Trophoblast cell (in vitro differentiated cells and primary cell): ENCODE measurements at places on chromosomes 5 and 9.

DNA sequence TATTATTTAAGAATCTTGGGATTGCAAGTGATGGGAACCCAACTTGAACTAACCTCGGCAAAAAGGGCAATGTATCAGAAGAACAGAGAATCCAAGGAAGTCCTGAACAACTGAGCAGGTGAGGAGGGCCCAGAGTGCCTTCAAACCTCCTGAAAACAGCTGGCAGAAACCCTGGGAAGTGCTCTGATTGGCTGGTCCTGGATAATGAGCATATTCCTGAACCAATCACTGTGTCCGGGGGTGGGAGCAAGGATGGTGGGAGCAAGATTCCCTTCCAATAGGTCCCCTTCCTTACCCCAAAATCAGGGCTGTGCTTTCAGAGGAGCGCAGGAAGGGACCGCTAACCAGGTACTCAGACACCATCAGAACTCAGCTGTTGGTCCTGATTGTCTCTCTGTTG is 31.9 kb upstream of the TBC1D2 start:
- DNase-seq, result no peak

GRCh38 chr5:28734396-28734795 is 1696.0 kb upstream of the CDH9 start:
- DNase-seq, result no peak

DNA sequence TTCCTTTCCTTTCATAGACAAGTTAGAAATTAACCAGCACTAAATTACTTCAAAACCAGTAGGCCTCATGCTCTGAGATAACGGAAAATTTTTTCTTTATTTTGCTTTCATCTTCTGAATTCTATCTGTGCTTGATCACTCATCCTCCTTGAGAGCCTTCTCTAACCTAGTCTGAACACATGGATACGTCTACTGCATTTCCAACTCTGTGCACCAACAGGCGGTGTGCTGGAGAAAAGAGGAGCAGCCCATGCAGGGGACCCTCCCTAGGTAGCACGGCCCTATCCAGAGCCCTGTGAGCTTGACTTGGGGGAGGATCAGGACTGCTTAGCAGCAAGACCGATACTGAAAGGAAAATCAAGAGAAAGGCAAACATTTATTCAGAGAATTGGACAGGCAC is 149.8 kb downstream of the AUH start:
- DNase-seq, result no peak

DNA sequence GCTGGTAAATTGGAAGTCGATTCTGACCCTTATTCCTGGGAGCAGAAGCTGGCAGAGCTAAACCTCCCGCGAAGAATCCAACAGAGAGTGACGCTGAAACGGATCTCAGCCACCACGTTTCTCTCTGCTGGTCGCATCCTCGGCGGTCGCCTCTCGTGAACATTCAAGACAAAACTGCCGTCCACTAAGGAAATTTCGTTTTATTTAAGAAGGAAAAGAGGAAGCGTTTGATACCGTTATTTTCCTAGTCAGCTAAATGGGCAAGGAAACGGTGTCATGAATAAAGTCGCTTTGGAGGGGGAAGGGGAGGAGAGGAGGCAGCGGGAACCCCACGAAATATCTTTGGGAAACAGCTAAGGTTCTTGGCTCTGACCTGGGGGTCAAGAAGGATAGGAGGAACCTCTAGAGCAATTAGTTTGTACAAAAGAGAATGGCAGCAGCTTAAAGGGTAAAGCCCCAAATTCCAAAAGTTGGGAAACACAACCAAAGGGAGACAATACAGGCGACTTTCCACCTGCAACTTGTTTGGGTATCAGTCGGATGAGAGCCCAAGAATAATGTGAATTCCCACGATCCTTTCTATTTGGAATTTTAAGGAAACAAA is 1.9 kb downstream of the FOXB2 start:
- DNase-seq, result no peak

DNA sequence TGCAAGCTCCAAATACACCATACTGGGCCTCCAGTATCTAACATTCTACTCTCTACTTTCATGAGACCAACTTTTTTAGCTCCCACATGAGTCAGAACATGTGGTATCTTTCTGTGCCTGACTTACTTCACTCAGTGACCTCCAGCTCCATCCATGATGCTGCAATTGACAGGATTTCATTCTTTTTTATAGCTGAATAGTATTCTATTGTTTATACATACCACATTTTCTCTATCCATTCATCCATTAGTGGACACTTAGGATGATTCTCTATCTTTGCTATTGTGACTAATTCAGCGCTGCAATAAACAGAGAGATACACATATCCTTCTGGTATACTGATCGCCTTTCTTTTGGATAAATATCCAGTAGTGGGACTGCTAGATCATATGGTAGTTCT is 68.5 kb downstream of the EPB41L4A start:
- no peak for DNase-seq

DNA sequence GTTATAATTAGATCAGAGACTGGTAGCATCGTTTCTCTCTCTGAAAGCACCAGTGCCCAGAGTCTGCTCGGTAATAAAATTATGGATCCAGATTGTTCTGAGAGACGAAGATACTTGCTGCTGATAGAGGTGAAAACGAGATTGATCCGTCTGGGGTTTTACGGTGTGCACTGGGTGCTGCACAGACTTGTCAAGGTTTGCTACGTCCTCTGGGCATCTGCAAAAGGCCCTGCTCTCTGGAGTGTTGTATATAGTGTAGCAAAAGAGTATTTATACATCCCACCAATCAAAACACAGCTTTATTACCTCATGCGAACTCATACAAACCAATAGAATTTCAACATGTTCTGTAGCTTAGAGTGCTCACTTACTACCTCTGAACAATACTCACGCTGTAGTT is 219.3 kb downstream of the PBX3 start:
- DNase-seq, result no peak

- DNase-seq, result no peak
Observed at GRCh38 chr9:94490465-94490864, 64.4 kb upstream of the PCAT7 start.

DNA sequence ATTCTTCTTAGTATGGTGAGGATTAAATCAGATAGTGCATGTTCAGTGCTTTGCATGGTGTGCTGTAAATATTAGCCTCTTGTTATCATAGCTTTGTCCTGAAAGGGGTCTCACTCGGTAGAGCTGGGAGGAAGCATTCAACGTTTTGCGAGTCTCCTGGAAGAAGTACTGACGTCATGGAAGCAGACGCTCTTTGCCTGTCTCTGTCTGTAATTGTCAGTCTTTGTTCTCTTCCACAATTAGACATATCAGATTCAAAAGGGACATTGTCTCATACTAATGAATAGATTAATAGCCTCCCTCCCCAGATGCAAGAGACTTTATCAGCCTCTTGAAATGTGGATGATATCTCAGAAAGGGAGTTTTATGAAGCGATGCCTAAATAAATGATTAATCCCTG is 91.8 kb upstream of the CXCL14 start:
- DNase-seq, result no peak

DNA sequence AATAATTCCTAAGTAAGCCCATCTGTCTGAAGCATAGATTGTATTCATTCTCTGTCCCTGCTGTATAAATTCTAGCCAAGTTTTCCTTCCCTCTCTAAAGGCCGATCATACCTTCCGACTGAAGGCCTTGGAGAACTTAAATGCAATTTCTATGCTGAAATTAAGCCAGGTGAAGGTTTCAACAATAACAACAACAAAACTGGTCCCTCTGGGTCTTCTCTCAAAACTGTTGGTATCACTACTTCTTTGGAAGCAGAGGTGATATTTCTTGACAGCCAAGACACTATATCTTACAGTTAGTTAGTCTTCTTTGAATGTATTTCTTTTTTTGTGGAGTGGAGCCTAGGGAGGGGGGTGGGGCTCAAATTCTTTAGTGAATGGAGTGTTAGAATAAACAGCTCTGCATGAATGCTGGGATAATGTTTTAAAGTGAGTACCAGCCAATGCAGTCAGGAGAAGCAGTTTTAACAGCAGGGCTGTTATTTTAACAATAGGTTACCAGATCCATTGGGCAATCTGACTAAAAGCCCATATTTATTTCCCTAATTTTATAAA is 508.9 kb downstream of the EBF1 start:
- DNase-seq, result no peak

- DNase-seq, result no peak
Observed at GRCh38 chr5:6721442-6721841, 8.2 kb downstream of the TENT4A start.

DNA sequence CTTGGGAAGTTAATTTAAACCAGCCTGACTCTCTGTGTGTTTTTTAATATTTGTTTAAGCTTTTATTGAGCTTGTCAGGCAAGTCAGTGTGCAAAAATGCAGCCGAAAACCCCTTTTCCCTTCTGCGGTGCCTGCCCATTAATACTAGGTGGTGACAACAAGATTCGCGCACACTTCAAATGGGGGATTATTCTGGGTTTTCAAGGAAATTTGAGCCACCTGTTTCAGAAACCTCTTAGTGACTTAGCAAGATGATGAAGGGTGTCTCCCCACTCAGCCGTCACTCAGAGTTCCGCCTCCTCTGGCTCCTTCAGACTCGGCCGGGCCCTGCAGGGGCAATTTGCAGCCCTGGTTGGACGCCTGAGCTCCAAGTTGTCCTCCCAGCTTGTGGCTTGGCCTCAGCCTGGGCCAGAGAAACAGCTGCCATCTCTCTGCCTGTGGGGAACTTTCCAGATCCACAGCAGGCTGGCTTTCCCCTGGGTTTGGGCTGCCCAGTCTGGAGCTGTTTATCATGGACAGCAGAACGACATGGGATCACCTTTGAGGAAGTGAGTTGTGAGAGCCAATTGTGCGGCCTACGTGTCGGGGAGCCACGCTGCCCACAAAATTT is 75.9 kb downstream of the SPRY4 start:
- no peak for DNase-seq

GRCh38 chr5:172111852-172112225 is 76.2 kb downstream of the STK10 start:
- no peak for DNase-seq

GRCh38 chr5:68170826-68171558 is 44.6 kb upstream of the PIK3R1 start:
- no peak for DNase-seq

DNA sequence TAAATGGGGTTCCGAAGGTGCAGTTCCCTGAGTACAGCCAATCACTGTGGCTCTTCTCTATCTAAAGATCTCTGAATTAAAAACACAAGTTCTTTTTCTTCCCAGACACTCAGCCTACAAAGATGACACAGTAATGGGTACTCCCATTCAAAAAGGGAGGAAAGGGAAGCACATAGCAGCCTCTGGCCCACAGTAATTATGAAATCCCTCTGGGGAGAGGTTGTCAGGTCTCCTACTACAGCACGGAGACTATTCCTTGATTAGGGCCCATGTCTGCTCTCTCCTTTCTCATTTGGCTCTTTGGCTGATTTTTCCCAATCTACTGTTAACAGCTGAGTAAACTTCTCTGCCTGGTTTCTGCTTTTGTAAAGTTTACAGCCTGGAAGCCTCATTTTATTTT is 62.0 kb upstream of the RANBP3L start:
- no peak for DNase-seq

DNA sequence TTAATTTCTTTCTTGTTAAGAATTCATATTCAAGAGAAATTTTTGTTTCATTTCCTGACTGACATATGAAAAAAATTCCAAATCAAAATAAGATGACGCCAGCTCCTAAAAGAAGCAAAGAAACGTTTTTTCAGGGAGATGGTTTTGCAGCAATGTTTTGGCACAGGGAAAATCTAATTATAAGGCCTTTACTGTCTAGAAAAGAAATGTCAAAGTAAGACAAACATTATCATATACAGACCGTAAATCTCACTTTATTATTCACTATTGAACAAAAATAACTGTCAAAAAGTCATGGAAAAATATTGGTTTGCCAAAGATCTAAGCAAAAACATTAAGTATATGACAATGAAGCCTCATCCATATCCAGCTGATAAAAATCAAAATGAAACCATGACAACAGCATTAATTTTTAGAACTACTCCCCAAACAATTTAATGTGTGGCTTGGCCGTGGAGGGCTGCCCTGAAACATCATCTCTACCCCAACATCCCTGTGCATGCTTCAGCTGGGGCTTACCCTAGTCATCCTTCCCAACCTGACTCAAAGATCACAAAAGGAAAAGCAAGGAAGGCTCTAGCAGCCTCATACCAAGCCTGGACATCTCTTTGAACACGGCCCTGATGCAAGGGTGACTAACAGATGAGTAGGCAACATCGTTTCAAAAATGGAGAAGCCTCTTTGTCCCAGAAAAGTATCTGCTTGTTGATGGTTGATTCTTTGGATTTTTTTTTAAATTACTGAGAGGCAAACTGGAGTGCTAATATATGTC is 95.6 kb downstream of the ARSB start:
- peak; percentile 16 for DNase-seq

GRCh38 chr5:1814183-1815020 is 13.2 kb downstream of the NDUFS6 start:
- DNase-seq, result no peak

- DNase-seq, result no peak
Observed at GRCh38 chr5:126066836-126067235, 356.4 kb upstream of the GRAMD2B start.

DNA sequence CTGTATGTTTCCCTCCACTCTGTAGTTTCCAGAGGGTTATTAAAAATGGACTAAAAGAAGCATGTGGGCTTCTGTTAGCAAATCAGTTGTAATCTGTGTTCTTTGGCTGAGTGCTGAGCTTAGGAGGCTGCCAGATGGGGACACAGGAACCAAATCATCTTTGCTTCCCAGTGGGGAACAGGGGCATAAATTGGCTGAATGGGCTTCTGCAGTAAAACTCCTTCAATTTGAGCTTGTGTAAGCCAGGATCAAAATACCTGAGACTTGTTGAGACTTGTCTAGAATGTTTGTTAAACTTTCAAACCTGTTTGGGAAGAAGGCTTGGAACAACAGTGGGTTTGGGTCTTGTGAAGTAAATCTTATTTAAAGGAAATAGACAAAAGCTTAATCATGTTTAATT is 32.2 kb upstream of the TNFAIP8 start:
- peak; percentile 78 for DNase-seq

DNA sequence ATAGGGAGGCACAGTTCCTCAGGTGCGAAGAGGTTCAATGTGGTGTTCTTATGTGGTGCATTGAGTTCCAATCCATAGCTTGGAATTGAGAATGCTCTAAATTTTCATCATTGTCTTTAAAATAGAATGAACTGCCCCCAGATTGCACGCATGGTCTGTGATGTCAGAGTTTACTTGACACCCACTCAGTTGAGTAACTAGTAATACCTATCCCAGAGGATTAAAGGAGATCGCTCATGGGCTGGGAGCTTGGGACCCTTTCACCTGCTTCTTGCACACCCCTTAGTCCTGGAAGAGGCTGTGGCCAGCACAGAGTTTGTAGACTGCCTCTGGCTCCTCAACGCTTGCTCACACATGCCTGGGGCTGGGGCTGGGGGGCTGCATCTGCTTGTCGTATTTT is 95.1 kb upstream of the OTULINL start:
- DNase-seq, result no peak

GRCh38 chr5:119290607-119291006 is 65.2 kb upstream of the TNFAIP8 start:
- no peak for DNase-seq
